ENCODE measurements at places on chromosomes 12 and 14. TPM values are rescaled to one million over a fixed set of nuclear protein-coding genes. Genes with fewer than 3 reads are reported as not detected.

ARHGEF25 gene
- total RNA-seq = 40.0 TPM

FGF6 gene
- not detected for total RNA-seq

PTPRB gene
- total RNA-seq = 0.66 TPM

LALBA gene
- not detected for total RNA-seq

DTX1 gene
- total RNA-seq = 0.26 TPM

ENDOU gene
- total RNA-seq = 0.17 TPM

MYF5 gene
- total RNA-seq = not detected

TRHDE gene
- total RNA-seq = 7.3 TPM

POLR3B gene
- 9.9 TPM for total RNA-seq

ALKBH1 gene
- 12.1 TPM for total RNA-seq

GUCY2C gene
- not detected for total RNA-seq

TMEM132D gene
- not detected for total RNA-seq

DLST gene
- 95.3 TPM for total RNA-seq

AICDA gene
- not detected for total RNA-seq

PIANP gene
- total RNA-seq = 0.17 TPM

All from fibroblast of lung (primary cell).